ENCODE measurements at places on chromosomes 1 and 21.

DNA sequence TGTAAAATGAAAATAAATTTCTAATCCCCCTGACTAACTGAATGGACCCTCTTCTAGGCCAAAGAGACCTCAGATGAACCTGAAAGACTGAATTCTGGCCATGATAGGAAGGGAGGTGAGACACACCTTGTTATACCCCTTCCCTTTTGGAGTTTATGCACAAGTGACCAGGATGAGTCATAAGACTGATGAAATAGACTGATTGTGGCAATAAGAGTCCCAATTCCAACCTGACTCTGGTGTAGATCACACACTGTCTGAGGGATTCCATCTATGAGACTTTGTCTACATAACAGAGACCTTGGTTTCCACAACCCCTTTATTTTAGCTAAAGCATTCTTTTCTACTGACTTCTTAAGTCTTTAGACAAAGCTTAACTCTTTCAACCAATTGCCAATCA lies 13.5 kb upstream of the OR2G2 start:
- DNase-seq = no peak

- no peak for DNase-seq
These were observed 10.7 kb downstream of the SLC9A1 start for GRCh38 chr1:27144049-27144748.

GRCh38 chr1:78833491-78833890 lies 173.0 kb downstream of the ADGRL4 start:
- DNase-seq = peak; percentile 84

DNA sequence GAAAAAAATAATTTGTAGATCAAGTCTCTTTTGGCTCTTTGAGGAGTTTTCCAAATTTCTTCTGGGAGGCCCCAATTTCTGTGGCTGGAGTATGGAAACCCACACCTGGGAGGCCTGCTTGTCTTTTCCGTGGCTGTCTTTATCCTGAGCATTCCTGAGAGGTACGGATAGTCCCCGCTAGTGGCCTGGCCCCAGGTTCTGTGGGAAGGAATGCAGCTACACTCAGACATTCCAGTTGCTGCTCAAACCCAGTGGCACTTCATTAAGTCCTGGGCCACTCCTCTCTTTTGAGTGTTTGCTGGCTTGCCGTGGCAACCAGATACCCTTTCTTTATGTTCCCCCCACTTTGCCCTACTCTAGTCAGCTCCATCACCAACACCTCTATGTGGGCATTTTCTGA lies 310.4 kb downstream of the ASTN1 start:
- DNase-seq = no peak

GRCh38 chr1:63645317-63645716 lies 52.1 kb downstream of the PGM1 start:
- DNase-seq = no peak

DNA sequence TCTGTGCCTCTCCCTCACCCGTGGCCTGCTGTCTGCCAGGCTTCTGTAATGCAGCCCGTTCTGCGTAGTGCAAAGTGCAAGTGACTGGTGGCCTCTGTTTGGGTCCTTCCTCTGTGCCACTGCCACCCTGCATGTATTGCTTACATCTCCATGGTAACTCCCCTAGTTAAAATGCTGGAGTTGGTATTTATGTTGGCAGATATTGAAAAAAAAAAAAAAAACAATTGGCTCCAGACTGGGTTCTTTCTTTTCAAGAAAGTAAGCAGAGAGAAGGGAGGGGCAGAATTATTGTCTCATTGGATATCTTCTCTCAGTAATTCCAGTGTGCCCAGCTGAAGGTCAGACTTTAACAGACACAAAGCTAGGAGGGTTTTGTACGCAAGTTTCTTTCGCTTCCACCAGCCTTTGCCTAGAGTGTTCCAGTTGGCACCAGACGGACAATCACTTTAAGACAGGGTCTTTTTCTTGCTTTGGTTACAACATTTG lies 242.3 kb downstream of the PBX1 start:
- no peak for DNase-seq

DNA sequence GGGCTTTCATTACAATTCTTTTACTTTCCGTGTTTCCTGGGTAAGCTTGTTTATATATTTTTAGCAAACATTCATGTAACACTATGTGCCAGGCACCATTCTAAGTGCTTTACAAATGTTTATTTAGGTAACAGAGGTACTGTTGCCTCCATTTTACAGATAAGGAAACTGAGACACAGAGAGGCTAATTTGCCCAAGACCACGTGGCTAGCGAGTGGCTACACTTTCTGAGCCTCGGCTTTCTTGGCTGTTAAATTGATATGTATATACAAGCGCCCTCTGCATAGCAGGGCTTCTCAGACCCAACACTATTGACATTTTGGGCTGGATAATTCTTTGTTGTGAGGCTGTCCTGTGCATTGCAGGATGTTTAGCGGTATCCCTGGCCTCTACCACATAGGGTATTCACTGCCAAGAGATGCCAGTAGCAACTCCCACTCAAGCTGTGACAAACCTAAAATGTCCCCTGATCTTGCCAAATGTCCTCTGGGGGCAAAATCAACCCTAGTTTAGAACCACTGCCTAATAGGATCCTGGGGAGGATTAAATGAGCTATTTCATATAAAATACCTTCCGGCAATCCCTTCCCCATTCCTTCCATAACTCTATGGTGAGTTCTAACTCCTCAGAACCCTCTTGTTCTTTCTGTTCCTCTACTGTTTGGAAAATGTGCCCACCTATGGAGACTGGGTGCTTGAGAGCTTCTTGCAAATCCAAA lies 17.2 kb upstream of the ID3 start:
- DNase-seq = no peak

DNA sequence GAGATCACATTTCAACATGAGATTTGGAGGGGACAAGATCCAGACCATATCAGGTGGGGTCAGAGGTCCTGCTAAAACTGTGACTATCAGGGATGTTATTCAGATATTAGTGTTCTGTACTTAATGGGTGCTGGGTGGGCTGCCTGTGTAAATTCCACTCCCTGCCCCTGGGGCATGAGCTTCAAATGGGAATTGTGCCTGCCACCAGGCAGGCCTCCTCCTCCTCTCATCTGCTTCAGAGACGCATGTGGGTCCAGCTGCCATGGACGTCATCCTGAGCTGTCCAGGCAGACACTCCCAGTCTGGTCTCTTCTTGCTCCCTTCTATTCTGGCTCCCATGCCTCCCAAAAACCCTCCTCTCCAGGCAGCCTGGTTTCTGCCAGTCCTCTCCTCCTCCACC lies 10.4 kb downstream of the QSOX1 start:
- no peak for DNase-seq

DNA sequence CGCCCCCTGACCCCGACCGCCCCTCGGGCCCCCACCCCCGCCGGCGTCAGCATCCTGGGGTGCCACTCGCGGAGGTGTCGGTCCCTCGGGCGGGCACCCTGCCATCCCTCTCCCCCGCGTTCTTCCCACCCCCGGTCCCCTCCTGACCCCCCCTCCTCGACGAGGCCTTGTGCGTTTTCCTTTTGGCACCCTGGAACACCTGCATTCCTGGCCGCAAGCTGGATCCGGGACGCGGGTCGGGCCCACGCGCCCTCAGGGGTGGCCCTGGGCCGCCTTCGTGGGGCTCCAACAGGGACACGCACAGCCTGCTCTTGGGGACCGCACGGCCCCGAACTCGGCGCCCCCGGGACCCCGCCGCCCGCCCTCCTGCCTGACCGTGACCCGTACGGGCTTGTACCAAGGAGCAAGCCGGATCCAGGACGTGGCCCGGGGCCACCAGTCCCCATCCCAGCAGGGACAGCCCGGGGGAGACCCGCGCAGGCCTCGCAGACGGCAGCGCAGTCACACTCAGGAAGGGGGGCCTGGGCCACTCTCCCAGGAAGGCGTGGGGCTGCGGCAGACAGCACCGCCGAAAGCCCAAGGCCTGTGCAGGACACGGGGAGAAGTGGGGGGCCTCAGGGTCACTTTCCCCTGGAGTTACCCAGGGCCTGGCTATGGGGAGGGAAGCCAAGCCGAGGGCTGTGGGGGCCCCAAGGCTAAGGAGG lies 579 bp upstream of the SLC19A1 start:
- DNase-seq = no peak

DNA sequence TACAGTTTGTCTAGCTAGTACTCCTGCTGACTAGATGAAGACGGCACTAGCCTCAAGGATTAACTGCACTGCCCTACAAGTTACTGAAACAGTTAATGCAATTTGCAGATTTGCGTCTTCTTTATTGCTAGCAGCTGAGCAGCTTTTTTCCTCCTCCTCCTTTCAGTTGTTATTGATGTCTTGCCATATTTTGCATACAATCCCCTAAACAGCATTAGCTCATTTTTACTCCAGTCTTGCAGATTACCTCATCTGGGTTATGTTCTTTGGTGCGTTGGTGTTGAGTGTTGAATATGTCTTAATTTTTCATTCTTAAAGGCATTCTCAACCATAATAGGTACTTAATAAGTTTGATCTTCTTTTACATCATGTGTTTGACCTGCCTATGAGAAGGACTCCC lies 363.4 kb upstream of the LYPLAL1 start:
- no peak for DNase-seq

- DNase-seq = no peak
These were observed 415.5 kb downstream of the NUF2 start for GRCh38 chr1:163737261-163737660.

DNA sequence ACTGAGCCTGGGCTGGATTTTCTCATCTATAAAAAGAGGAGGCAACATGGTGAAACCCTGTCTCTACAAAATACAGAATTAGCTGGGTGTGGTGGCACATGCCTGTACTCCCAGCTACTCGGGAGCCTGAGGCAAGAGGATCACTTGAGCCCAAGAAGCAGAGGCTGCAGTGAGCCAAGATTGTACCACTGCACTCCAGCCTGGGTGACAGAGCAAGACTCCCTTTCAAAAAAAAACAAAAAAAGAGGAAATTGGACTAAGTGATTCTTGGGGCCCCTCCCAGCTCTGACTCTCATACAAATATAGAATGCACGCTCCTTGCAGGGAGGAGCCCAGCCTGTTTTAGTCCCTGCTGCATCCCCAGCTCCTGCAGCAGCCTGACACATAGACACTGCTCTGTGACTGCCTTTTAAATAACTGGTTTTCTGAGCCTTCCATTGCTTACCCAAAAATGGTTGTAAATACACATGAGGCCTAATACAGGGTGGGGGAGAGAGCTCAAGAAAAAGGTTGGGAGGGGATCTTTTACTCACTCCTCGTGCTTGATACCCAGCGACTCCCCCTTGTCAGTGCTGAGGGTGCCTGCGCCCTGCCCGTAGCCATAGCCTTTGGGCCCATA lies 17.2 kb downstream of the CSRP1 start:
- no peak for DNase-seq

DNA sequence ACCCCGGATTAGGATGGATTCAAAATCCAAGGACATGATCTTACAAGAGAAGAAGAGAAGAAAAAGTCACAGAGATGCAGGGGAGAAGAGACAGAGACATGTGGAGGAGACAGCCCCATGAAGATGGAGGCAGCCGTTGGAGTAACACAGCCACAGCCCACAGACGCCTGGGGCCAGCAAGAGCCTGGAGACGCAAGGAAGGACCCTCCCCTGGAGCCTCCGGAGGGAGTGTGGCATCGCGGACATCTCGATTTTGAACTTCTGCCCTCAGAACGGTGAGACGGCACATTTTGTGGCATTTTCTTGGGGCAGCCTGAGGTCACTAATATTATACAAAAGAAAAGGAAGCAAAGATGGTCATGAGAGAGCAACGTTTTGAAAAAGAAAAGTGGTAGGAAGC lies 28.8 kb downstream of the ABCG1 start:
- DNase-seq = no peak

DNA sequence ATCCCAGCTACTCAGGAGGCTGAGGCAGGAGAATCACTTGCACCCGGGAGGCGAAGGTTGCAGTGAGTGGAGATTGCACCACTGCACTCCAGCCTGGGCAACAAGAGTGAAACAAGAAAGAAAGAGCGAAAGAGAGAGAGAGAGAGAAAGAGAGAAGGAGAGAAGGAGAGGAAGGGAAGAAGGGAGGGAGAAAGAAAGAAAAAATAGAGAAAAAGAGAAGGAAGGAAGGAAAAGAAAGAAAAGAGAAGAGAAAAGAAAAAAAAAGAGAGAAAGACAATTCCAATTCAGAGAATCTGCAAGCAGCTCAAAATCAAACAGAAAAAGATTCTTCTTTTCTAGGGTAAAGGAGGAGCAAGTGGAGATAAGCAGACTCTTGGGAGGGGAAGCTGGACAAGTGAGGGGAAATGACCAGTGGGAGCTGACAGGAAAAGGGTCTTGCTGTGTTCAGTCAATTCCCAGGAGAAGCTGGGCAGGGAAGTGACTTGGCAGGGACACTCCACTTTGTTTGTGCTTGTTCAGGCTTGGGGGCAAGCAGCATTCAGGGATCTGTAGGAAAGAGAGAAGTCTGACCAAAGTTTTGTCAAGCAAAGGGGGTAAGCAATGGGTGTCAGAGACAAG lies 3.6 kb upstream of the CAPN2 start:
- DNase-seq = no peak

DNA sequence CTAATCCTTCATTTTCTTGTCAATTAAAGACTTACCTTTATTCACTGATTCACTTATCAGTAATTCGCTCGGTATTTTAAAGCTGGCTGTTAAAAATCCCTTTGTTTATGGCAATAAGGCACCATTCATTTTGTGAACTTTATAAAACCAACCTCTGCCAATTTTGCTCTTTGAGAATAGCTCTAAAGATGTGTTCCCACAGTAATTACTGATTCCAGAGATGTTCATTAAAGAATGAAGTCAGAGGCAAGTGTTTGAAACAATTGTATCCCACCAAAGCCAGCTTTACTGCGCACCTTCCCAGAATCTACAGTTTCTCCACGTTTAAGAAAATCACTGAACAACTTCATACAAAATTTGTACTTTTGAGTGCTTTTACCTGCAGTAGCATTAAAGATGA lies 424.5 kb downstream of the USP25 start:
- DNase-seq = no peak

- DNase-seq = no peak
These were observed 75.3 kb downstream of the FOXJ3 start for GRCh38 chr1:42259739-42260064.

- DNase-seq = no peak
These were observed 3.7 kb downstream of the RRP1B start for GRCh38 chr21:43663033-43663432.

GRCh38 chr1:21773585-21773984 lies 9.4 kb downstream of the USP48 start:
- no peak for DNase-seq

DNA sequence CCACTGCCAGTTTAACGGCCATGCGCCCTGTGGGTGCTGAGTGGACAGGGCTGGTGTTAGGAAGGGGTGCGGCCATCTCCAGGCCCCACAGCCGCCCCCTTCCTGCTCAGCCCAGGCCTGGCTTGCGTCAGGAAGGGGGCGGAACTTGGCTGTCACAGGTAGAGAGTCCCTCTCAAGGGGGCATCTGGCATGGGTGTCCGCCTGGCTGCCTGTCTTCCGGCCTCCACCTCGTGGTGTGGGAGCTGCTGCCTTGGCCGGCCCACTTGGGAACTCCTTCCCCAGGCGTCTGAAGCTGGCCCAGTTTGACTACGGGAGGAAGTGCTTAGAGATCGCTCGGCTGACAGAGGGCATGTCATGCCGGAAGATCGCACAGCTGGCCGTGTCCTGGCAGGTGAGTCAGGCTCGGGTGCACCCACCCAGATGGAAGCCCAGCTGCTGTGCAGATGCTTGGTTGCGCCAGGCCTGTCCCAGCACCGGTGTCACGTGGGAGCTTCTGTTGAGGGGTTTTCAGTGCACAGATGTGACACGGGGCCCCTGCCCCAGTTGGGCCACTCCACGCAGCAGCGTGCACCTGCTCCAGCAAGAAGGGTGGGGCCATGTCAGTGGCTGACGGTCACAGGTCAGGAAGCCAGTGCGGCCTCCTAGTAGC lies 9.1 kb upstream of the ATAD3B start:
- no peak for DNase-seq

- DNase-seq = peak; percentile 81
These were observed 88.2 kb downstream of the PSMG1 start for GRCh38 chr21:39094847-39095579.

All from retinal pigment epithelial cell (primary cell).